ENCODE measurements at places on chromosomes 6 and 20.

GRCh38 chr20:10637031-10637559 is 36.7 kb downstream of the JAG1 start:
- no peak for DNase-seq

DNA sequence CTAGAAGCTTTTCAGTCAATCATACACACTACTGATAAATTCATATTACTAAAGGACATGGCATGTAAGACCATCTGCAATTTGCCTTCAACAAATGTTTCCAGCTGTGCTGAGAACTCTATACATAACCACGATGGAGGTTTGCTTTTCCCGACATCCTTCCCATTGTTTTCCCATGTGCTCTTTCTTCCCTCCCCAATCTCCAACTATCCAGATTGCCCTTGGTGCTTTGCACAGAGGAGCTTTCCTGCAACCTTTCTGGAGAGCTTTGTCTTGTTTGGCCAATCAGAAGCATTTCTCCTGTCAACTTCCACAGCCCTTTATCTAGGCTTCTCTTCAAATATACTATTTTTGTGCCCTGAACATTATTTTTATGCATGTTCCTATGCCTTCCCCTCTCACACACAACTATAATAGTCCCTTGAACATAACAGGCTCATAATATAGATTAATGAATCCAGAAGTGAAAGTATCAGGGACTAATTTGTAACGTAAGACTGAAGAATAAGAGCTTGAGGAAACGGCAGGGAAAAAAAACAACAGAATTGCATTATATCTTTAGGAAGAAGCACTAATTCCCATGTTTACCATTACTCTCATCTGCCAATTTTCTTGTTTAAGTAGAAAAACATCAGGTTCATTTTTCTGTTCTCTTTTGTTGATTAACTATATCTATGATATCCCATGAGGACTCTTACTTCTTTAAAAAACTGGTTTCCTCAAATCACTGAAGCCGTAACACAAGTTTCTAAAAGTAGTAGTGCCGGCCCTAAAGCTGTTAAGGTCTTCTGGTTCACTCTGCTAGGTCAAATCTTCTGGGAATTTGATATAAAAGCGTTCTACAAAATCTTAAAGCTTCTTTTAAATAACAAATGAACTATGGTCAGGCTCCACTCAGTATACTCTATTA is 20.1 kb downstream of the SMLR1 start:
- DNase-seq: no peak

GRCh38 chr20:17457588-17458190 is 73.5 kb downstream of the BFSP1 start:
- DNase-seq: peak; percentile 25

DNA sequence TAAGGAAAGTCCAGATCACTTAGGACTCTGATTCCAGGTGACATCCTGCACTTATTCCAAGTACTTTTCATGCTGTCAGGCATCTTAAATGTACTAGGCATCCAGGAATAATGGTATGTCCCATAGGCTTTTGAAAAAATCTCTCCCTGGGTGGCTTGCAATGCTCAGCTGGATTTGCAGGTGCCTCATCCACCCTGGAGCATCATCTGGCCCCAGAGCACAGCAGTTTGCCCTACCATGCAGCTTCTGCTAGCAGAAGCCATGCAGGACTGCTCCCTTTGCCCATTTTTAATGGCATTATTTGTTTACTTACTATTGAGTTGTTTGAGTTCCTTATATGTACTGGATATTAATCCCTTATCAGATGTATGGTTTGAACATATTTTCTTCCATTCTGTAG is 45.2 kb downstream of the DZANK1 start:
- no peak for DNase-seq

DNA sequence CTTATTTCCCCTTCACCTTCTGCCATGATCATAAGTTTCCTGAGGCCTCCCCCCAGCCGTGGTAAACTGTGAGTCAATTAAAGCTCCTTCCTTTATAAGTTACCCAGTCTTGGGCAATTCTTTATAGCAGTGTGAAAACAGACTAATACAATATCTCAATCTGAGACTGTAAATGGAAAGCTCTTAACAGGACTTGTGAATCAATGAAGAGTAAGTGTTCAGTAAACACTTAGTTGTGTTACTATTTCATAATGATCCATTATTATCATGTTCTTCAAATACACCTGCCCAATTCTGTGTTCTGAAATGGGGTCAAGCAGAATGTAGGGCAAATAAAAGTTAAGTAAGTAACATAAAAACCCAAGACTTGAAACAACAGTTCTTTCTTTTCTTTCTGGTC is 266.2 kb downstream of the TENT5A start:
- DNase-seq: no peak

DNA sequence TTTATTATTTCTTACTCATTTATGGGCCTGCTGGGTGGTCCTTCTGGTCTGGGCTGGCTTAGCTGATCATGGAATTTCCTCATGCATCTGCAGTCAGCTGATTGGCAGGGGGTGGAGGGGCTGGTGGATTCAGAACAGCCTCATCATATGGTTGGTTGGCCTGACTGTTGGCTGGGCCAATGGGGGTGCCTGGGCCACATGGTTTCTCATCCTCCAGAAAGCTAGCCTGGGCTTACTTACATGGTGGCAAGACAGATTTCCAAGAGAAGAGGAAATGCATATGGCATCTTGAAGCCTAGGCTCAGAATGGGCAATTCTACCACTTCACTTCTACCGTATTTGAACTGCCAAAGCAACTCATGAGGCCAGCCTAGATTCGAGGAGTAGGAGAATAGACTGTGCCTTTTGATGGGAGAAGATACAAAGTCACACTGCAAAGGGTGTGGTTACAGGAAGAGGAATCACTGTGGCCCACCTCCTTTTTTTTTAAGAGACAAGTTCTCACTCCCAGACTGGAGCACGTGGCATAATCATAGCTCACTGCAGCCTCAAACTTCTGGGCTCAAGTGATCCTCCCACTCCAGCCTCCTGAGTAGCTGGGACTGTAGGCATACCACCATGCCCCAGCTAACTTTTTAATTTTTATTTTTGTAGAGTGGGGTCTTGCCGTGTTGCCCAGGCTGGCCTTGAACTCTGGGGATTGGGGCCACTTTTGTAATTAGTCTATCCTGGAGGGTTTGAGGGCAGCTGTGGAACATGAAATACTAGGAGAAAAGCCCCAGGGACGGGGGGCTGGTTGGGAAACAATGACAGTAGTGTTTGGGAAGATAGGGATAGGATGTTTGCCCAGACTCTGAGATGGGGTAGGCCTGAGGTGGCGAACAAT is 47.6 kb upstream of the RNF24 start:
- no peak for DNase-seq

DNA sequence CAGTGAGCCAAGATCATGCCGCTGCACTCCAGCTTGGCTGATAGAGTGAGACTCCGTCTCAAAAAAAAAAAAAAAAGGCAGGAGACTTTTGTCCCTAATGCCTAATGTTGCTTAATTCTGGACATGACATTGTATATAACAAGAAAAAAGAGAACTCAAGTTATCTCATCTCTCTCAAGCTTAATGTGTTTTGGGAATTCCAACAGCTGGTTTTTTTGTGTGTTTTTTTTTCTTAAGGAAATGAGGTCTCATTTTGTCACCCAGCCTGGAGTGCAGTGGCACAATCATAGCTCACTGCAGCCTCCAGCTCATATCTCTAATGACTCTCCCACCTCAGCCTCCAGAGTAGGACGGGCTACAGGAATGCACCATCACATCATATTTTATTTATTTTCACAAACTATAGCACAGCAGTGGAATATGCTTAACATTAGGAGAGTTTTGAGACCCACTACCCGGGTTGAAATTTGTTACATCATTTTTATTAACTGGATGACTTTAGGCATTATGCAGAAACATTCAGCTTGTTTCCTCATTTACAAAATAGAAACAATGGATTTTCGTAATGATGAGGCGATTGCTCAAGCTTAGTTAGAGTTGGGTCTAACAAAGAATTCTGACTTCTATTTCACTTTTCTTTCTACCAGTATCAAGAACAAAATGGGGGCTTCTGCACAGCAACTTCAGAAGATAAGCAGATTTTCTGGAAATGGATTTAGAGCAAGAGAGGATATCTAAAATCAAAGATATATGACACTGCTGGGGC is 104.1 kb upstream of the BTN3A2 start:
- DNase-seq: no peak

DNA sequence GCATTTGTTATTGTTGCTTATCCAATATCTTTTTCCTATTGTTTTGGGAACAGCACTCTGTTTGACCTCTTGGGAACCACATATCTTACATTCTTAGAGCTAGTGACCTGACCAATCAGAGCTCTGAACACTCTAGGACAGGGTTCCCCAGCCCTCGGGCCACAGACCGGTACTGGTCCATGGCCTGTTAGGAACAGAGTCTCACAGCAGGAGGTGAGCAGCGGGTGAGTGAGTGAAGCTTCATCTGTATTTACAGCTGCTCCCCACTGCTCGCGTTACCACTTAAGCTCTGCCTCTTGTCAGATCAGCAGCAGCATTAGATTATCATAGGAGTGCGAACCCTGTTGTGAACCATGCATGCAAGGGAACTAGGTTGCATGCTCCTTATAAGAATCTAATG is 226.0 kb upstream of the TSHZ2 start:
- DNase-seq: no peak

GRCh38 chr6:138592749-138593123 is 93.4 kb upstream of the NHSL1 start:
- DNase-seq: no peak

DNA sequence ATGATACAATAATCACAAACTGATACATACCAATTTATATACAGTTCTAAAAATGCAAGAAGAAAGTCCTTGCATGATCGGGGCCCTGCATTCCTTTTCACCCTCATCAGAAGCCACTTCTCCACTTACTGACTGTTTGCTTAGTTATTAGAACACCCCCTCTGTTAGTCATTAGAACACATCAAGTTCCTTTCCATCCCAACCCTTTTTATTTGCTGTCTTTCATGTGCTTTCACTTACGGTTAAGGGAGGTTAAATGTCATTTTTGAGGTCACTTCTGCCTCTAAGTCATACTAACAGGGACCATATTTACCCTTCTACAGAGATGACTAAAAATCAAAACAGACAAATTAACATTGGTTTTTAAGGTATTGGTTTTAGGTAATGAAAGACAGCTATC is 149.1 kb downstream of the LMBRD1 start:
- DNase-seq: no peak

DNA sequence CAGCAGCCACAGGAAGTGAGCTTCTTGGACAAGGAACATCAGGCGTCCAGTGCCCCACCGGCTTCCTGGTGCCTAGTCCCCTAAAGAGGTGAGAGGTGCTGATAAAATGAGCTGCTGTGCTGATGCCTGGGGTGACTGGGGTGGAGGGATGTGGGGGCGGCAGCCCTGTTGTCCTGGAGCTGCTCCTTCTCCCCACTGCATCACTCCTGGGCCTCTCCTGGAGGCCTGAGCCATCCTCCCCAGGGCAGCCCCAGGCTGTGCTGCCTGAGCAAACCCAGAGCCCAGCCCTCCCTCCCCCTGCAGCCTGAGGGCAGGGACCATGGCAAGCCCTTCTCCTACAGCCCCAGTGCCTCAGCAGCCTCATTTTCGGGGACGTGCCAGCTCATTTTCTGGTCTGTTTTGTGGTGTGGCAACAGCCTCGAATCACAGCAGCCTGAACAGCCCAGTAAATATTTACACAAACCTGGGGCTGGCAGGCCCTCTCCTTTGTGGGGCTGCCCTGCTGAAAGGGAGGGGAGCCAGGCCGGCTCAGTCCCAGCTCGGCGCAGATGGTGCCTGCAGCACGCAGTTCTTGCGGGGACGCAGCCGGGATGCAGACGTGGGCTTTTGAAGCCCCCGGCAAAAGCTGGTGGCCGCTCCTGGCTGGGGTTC is 259.9 kb downstream of the DLL1 start:
- no peak for DNase-seq

DNA sequence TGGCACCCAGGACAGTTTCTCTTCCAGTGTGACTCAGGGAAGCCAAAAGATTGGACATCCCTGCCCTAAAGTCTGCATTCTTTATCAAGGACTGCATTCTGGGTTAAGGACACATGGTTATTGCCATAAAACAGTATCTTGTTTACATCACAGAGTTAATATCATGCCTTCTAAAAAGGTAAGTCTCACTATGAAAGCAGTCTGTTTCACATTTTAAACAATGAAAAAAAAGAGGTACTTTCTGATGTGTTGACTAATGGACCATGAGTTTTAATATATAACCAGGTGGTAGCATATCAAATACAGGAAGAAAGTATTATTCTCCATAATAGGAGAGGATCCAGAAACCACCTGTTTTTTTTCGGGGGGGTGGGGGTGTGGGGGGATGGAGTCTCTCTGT is 93.7 kb downstream of the TIAM2 start:
- no peak for DNase-seq

DNA sequence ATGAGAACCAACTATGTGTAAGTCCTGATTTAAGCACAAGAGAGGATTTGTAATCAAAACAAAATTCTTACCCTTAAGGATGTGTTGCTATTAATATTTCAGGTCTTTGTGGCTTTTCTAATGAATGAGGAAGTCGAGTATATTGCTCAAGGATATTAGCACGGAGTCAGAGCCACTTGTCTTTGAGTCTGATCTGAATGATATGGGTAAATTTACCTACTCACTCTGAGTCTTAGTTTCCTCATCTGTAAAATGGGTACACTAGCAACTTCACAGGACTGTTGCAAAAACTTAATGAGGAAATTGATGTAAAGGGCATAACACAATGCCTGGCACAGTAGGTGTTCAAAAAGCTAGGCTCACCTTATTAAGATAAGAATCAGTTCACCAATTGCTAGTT is 30.0 kb upstream of the QKI start:
- no peak for DNase-seq

DNA sequence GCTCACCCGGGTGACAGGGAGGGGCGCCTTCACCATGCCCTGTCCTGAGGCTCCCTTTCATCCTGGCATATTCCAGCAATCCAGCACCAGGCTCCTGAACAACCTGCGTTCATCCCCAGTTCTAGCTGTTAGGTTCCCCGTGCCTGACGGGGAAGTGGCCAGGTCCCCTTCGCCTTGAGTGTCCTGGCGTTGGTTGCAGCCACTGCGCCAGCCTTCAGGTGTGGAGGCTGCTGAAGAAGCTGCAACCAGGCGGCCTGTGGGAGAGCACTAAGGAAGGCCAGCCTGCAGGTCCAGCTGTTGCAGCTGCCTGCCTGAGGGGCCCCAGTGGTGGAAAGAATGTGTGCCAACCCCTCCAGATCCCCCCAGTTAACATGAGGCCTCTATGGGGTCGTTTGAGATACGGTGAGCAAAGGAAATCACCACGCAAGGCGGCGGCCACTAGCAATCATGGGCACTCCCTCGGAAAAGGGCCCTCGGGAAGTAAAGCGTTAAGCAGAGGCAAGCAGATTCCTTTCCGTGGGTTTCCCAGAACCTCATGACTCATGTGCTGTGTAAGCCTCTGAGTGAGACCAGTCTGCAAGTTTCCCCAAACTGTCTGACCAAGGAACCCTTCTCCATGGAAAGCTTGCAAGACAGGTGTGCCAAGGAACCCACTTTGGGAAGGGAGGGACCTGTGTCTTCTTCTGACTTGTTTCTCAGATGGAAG is 320.8 kb downstream of the TAF4 start:
- DNase-seq: no peak

GRCh38 chr6:20024316-20024673 is 187.1 kb downstream of the ID4 start:
- DNase-seq: no peak

GRCh38 chr20:37347891-37348791 is 2.2 kb downstream of the SRC start:
- no peak for DNase-seq

All from RWPE1 (cell line).